Kidney tubule cell (primary cell): ENCODE measurements at places on chromosomes 1 and 21.

DNA sequence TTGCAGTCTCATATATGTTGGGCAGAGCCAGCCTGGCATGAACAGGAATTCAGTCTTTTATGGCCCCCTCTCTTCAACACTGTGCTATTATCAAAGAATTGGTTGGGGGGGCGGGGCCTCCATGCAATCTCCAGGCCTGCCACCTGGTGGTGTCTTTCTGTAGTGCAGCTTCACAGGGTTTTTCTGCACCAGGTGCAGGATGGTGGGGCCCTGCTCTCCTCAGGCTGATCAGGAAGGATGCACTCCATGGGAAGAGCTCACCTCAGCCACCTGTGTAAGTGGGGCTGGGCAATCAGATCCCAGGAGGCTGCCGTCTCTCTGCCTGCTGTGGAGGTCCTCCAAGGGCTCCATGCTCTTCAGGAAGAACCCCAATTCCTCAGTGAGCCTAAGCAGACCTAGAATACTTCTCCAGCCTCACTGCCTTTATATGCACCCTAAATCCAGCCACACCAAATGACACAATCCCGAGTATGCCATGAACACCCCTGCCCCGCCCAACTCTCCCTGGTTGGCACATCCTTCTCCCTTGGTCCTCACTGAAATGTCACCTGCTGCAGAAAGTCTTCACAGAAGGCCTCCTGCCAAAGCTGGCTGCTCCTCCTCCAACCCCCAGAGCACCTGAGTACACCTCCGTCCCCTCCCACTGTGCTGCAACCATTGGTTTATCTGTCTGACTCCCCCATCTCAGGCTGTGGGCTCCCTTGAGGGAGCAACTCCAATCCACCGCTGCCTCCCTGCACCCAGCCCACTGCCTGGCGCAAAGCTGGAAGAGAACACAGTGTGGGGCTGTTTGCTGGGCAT lies 16.5 kb downstream of the STK40 start:
- DNase-seq: peak; percentile 66

- no peak for DNase-seq
Observed at GRCh38 chr1:207977876-207978275, 67.0 kb upstream of the CD34 start.

DNA sequence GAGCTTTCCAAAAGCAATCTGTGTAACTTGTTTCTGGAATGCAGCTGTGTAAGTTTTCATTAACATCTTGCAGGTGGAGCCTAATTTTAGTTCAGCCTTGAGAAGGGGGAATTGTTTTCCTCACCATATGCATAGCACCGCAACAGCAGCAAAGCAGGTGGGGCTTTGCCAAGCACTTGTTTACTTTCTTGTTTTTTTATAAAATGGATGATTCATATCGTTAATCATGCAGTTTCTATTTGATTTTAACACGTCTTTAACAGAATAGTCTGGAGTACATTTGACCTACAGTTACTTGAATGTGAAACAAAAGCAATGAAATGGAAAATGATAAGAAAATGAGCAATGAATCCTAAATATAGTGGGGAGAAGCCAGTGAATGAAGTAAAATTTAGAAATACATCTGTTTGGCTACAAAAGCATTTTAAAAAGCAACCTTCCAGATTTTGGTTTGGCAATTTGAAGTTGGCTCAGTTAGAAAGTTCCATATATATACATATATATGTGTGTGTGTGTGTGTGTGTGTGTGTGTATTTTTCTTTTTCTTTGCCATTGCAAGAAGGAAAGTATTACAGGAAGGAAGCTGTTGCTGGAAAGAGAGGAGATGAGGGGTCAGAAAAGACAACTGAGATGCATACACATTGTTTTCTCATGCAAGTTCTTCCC lies 119.0 kb upstream of the ADGRL2 start:
- peak; percentile 47 for DNase-seq

DNA sequence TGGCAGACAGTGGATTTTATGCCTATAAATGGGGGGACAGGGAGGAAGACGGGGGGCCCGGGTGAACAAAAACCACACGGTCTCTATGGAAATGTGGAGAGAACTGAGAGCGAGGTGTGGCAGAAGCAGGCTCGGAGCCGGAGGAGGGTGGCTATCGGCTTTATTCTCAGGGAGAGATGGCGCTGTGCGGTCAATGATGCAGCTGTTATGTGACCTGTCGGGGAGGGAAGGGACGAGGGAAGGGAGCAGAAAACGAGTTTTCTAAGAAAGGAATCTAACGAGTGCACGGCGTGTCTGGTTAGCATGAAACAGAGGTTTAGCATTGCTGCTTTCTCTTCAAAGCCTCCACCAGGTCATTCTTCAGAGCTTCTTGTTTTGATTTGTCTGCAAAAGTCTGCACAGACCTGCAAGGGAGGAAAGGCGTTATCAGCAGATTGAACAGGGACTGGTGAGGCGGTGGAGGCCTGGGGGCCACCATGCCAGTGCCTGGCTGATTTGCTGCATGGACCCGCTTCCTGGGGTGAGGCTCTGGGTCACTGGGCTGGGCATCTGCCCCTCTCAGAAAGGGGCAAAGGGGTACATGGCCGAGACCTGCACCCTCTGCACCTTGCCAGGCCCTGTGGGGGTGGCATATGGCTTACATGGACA lies 27.2 kb downstream of the SLC66A1 start:
- no peak for DNase-seq

DNA sequence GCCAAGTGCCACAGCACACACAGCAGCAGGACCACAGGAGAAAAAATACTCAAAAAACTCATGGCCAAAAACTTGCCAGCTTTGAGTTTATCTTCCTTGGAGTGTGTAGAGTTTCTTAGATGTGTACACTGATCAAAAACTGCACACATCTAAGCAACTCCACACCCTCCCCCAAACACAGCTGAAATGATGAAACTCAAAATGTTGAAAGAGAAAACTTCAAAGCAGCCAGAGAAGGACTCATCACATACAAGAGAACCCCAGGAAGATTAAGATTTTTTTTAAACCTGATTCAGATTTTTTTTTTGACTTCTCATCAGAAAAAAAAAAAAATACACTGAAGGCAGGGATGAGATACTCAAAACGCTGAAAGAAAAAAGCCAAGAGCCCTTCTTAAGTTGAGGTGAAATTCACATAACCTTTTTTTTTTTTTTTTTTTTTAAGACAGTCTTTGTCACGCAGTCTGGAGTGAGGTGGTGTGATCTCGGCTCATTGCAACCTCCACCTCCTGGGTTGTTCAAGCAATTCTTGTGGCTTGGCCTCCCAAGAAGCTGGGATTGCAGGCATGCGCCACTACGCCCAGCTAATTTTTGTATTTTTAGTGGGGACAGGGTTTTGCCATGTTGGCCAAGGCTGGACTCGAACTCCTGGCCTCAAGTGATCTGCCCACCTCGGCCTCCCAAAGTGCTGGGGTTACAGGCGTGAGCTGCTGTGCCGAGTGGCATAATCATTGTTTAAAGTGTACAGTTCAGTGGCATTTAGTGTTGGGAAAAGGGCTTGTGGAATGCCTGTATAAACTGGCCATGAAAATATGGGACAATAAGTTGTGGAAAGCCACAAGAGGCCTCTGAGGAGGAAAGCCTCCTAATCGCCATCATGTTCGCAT lies 20.9 kb upstream of the PDXK start:
- DNase-seq: peak; percentile 22

GRCh38 chr1:158248118-158248517 lies 6.1 kb upstream of the CD1A start:
- DNase-seq: peak; percentile 13

DNA sequence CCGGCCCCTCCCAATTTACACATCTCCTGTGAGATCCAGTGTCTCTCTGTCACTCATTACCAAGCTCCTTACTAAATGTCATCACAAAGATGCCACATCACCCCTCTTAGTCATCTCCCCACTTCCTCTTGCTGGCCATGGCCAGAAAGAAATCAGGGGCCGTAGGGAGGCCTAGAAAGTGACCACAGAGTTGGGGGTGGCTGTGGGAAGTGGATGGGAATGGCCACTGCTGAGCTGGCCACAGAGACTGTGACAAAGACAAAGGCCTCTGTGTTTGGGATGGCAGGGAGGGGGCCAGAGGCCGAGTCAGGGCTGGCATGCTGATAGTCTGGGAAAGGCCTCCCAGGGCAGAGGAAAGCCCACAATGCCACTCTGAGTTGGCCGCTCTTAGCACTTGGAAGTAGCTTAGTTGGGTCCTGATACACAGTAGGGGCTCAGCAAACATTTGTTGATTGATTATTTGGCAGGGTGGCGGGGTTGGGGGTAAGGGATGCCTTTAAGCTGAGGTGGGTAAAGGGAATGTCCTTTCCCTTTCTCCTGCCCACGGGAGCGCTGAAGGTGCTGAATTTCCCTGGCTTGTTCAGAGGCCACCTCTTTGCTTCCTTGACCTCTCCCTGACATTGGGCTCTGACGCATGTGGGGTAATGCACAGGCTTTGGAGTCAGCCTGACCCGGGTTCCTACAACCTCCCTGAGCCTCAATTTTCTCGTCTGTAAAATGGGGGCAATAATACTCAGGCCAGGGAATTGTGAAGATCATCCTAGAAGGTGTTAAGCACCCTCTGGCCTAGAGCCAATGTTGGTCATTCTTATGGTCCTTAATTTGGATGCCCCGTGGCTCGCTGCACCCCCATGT lies 13.2 kb downstream of the NAV1 start:
- DNase-seq: peak; percentile 98

DNA sequence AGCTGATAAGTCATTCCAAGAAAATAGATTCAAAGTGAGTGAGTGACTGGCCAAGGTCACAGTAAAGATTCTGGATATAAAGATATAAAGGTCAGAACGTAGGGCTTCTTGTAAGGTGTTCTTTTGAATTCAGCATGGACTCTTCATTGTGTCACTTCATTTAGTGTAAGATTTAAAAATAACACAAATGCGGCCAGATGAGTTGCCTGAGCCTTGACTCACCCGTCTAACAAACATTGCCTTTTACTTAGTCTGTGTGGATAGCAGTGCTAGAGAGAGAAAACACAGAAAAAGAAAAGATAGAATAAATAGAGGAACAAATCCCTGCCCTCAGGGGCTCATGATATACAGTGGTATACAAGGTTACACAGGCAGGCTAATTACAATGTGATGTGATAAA lies 223.4 kb downstream of the PLPP3 start:
- no peak for DNase-seq

DNA sequence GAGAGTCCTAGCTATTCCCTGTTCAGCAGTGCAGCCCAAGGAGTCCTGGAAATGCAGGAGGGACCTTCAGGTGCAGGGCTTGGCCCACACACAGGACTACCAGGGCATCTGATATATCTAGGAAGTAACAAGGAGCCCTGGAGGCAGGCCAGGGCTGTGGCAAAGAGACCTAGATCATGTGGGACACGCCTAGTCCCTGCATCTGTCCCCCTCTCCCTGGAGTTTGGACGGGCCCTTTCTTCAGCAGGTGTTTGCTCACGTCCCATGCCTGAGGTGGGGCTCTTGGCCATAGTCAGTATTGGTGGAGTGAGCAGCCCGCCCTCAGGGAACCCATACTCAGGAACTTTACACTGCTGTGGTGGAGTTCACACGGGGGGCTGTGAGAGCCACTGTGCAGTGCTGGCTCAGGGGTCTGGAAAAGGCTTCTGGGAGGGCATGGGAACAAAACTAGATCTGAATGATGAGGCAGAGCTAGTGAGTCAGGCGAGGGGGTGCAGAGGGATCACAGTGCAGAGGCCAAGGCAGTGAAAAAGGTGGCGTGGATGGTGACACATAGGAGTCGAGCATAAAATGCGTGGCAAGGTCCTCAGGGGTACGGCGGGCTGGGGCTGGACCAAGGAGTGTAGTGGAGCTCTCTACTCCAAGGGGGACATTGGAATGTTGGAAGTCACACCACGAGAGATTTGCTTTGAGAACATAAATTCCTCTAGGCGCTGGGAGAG lies 25.6 kb downstream of the TMEM53 start:
- no peak for DNase-seq
